ENCODE measurements at places on chromosomes 7 and 10.

DNA sequence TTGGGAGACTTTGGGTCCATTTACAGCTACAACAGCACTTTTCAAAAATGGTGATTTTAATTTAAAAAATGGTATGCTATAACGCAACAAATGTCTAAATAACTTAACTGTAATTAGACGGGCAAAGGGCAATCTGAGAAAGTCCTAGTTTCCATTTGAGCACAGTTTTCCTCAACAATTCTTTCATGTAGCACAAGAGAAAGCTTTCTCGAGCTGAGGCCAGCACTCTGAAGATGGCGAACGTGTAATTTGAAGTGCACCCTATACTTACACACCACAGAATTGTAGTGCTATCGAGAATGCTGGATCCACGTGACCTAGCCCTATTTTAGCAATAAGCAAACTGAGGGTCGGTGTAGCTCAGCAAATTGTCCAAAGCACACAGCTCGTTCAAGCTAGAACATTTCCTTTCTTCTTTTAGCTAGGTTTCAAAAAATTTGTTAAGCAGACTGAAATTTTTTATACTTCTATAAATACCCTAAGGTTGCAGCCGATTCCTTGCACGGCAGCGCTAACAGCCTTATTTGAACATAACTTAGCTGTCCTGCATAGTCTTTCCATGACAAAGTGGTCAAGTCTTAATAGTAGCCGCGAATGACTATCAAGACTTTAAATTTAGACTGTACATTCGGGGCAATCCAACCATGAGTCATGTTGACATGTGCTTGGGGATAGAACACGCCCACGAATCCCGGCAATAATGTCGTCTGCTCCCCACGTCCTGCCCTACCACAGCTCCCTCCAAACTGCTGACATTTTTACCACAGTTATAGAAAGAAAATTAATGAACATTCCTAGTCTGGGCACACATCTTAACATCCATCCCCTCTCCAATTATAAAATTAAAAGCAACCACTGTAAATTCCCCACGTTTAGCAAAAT is 10.0 kb downstream of the KLF6 start:
- DNase-seq: no peak

DNA sequence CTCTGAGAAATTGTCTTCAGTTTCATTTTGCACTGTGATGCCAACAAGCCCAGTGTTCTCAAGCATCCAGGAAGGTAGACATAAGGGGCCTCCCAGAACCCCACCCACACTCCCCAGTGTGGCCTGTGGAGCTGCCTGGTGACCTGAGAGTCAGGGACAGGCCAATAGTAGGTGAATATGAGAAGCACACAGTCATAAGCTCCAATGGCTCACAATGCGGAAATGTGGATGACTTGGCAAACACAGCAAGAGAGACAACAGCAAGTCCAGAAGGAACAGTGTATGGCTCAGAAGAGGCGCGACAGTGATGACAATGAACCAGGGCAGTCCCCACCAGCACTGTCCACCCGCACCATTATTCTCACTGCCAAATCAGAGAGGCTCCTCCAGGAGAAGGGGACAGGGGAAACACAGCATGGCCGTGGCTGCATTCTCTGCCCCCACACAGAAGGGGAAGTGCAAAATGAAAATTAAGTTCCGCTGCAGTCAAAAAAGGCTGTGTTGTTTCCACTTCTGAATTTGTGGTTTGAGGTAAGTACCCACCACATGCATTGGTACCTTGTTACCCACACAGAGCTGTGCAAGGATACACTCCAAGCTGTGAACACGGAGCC is 419.8 kb downstream of the GRID1 start:
- DNase-seq: no peak

DNA sequence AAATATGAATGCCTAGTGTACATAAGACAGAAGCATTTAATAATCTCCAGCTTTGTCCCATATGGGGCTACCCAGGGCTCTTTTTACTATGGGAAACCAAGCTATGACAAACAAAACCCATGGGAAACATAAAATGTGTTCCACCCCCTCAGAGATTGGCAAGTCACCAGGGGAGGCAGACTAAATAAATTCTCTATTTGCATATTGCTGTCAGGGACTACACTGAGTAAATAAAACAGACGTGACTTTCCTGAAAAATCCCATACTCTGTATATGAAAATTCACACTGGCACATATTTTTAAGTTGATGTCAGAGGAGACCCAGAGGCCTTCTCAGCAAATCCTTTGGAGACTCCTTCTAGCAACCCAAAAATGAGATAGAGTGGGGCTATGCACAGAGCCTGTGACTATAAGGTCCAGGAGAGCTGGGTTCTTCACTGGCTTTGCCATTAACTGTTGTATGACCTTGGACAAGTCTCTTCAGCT is 44.0 kb upstream of the HPSE2 start:
- DNase-seq: no peak

DNA sequence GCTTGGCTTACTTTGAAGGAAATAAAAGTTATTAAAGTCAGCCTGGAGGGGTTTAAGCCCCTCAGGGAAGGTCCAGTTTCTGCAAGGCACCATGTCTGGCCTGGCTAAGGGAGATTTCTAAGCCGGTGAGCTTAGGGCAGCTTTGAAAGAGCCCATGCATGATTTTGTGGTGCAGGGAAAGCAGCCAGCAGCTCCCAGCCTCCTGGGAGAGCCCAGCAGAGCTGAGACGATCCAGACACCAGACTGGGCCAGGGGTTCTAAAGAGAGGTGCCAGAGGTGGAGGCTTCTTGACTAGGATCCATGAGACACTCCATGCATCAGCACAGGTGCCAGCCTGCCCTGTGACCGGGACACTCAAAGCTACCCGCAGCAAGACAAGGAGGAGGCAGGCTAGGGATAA is 59.6 kb upstream of the MKX start:
- no peak for DNase-seq

DNA sequence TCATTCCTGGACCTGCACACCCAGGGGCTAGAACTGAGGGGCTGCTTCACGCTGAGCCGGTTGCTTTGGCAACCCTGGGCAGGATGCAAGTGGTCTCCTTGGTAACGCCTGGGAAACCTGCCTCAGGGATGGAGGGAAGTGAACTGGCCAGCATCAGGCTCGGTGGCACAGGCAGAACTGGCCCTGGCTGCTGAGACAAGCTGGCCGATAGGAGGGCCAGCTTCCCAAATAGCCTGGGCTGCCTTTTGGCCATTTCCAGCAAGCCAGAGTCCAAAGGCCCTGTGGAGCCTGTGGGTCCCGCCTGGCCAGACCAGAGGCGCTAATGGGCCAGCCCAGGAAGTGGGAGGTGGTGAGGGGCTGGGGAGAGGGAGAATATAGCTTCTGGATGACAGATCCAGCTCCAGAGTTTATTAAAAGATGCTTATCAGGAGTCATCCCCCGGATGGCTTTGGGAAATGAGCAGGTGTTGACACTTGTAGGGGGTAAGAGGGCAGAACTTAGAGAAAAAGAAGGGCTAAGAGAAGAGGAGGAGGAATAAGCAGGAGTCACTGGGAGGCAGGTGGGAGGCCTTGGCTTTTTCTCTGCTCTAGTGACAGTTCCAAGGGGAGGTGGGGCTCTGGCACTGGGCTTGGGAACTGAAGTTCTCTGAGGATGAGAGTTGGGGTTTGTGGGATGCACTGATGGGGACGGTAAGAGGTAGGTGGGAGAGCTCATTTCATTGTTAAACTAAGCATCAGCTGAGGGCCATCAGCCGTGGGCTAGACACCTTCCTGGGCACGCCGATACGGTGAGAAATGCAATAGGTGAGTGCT is 9.6 kb downstream of the NEURL1 start:
- DNase-seq: peak; percentile 50

DNA sequence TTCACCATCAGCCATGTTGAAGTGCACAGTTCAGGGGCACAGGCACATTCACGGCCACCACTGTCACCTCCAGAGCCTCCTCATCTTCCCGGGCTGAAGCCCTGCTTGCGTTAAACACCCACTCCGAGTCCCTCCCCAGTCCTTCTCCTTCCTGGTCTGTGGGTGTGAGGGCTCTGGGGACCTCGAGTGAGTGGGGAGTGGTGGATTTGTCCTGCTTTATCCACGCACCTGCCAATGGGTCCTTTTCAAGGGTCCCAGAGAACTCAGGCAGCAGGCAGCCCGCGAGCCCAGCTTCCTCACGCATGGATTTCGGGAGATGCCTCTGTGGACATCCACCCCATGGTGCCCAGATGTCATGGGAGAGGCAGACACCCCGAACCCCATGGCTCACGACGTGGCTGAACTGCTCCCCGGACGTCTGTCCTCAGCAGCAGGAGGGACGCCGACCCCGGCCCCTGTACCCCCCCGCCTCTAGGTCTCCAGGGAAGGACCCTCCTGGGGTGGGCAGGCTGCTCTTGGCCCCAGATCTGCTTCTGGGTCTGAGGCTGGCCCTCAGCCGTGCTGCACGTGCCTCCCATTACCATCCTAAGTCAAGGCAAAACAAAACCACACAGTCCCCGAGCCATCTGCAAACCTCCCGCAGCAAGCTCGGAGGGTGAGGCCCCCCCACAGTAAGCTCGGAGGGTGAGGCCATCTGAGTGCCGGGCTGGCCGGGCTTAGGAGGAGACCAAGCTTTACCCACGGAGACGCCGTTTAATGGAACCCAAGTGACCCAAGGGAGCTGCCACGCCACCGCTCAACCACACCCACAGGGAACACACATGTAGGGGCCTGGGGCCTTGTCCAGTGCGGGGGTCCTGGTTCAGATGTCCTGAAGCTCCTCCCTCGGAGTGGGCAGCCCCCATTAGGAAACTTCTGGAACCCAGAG is 9.0 kb downstream of the CYP2W1 start:
- DNase-seq: no peak
